ENCODE measurements at places on chromosomes 5 and 9. TPM values are rescaled to one million over a fixed set of nuclear protein-coding genes. Genes with fewer than 3 reads are reported as not detected.
A peak's percentile ranks its signal among the peaks of the same experiment; 100 is the strongest.

Gene DIRAS2
- polyA plus RNA-seq: not detected

Gene CNTNAP3
- 1.8 TPM for polyA plus RNA-seq

Gene LCN9
- polyA plus RNA-seq: not detected

Gene TAF1L
- not detected for polyA plus RNA-seq

Gene PHF19
- 20.4 TPM for polyA plus RNA-seq

Gene ANXA2R
- 3.7 TPM for polyA plus RNA-seq

Gene NTRK2
- polyA plus RNA-seq: not detected

Gene EGFLAM
- polyA plus RNA-seq: 20.1 TPM

DNA sequence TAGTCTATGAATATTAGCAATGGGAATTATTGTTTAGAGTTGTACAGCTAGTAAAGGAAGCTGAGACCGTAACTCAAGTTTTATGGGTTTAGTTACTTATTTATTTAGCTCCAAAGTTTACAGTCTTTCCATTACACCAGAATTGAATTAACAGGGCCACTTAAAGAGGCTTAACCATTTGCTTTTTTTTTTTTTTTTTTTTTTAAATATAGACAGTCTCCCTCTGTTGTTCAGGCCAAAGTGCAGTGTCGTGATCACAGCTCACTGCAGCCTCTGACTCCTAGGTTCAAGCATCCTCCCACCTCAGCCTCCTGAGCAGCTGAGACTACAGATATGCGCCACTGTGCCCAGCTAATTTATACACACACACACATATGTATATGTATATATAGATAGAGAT lies 1.4 kb upstream of the TTC1 start:
- no peak for DNase-seq

GRCh38 chr9:13770956-13771355 lies 491.5 kb upstream of the MPDZ start:
- DNase-seq: no peak

- no peak for DNase-seq
Measured at GRCh38 chr5:39371367-39371635, 7.0 kb upstream of the C9 start.

DNA sequence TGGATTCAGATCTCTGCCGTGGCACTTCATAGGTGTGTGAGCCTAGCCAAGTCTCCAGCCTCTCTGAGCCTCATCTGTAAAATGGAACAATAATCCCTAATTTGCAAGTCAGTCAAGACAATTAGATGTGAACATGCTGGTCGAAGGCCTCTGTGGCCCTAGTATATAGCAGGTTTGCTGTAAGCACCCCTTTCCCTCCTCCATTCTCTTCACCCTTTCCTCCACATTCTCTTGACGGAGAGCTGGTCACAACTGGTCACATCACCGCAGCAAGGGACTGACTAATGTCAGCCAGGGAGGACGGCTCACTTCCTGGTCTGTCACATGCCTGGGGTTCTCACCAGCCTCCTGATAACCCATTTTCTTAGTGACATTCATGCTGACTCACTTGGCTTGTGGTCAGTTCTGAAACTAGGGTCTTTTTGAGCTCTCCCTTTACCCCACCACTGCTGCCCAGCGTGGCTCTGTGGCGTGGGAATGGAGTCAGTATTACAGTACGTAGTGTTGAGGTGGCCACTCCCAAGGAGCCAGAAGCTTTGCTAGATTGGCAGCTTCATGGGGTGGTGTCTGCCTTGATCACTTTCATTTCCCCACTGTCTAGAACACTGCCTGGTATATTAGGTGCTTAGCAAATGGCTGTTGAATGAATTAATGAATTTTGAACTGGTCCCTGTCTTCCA lies 47.8 kb downstream of the ERGIC1 start:
- no peak for DNase-seq

GRCh38 chr9:133916159-133916541 lies 76.0 kb downstream of the VAV2 start:
- no peak for DNase-seq

DNA sequence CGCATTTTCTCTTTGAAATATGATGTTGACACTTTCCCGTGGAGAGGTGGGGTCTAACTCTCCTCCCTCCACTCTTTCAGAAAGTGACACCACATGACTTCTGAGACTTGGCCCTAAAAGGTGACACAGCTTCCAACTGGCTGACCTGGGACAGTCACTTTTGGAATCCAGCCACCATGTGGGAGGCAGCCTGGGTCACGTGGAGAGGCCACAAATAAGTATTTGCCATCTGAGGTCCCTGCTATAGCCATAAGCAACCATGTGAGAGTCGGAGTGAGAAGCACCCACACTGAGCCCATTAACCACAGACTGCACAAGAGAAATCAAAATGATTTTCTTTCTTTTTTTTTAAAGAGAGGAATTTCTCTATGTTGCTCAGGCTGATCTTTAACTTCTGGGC lies 4.1 kb upstream of the PHYKPL start:
- no peak for DNase-seq

DNA sequence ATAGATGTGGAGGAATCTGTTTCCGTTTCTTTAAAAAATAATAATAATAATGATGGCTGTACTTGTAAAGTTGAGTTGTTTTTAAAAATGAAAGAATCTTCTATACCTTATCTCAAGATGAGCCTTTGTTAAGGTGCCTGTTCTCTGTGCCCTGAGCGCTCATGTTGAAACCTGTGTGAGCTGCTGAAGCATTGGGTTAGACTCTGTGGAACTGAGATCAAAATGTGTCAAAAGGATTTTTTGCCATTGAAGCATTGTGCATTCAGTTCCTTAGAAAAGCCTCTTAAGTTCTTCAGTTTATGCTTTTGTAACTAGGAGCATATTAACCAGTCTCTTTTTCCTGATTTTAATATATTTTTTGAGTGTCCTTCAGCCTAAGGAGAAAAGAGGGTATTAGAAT lies 67.7 kb downstream of the NUP214 start:
- no peak for DNase-seq

DNA sequence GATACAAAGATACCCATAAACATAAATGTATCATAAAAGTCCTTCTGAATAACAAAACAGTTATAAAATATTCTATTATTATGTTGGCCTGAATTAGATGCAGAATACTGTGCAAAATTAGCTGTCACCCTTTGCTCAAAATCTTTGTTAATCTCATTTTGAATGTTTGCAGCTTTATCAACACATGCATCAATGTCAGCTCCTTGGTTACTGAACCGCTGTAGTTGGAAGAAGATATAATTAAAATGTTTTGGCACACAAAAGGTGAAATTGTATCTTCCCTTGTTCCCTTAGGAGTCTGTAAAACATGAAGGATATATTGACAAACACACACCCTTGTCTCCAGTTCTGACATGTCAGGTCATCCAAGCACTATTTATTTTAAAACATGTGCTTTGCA lies 146.3 kb upstream of the POU5F2 start:
- no peak for DNase-seq

GRCh38 chr9:92661743-92662142 lies 8.2 kb downstream of the IPPK start:
- DNase-seq: no peak

DNA sequence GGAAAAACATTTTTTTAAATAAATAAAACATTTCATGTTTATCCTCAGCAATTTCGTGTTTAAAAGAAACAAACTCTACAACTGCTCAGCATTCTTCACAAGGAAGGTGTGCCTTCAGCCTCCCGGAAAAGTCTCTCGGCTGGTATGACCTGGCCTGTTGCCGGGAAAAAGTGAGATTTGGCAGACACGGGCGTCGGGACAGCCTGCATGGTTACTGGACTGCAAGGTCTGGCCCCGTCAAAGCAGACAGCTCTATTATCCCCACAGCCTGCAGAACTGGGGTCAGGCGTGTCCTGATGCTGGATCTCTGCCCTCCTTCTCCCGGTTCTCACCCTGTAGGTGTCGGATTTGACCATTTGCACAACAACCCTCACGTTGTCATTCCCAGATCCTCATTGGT lies 120.3 kb upstream of the SPATA31C2 start:
- DNase-seq: no peak

GRCh38 chr5:1163366-1163765 lies 38.0 kb upstream of the SLC6A19 start:
- no peak for DNase-seq

DNA sequence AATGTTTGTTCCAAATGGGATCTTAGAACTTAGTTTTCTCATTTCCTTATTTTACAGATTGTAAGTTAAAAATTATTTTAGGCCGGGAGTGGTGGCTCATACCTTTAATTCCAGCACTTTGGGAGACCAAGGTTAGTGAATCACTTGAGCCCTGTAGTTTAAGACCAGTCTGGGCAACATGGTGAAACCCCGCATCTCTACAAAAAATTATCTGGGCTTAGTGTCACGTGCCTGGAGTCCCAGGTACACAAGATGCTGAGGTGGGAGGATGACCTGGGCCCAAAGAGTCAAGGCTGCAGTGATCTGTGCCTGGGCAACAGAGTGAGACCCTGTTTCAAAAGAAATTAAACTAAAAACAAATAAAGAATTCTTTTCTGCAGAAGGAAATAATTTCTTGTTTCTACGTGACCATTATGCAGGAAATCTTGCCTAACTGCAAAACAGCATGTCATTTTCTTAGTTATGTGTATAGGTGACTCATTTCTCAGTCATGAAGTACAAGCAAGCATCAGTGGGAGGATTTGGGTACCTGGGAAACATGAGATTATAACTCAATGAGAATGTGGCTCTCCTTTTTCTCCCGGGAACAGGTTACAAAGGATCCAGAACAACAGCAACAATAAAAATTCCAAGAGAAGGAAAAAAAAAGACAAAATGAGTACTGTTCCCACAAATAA lies 375.1 kb upstream of the ST8SIA4 start:
- no peak for DNase-seq

GRCh38 chr9:20491612-20492011 lies 130.7 kb downstream of the MLLT3 start:
- DNase-seq: no peak

- peak; percentile 86 for DNase-seq
Measured at GRCh38 chr5:96614110-96614691, 48.0 kb upstream of the CAST start.

- DNase-seq: peak; percentile 21
Measured at GRCh38 chr5:56088967-56089829, 94.4 kb upstream of the IL6ST start.

- no peak for DNase-seq
Measured at GRCh38 chr5:124059200-124059599, 547.2 kb downstream of the CSNK1G3 start.

GRCh38 chr9:133334161-133334560 lies 1.8 kb downstream of the SURF6 start:
- no peak for DNase-seq

GRCh38 chr9:84315278-84315877 lies 25.2 kb downstream of the SLC28A3 start:
- no peak for DNase-seq

- DNase-seq: no peak
Measured at GRCh38 chr9:5452286-5452609, 1.9 kb downstream of the CD274 start.

GRCh38 chr5:71859515-71859914 lies 140.4 kb downstream of the CARTPT start:
- no peak for DNase-seq

- no peak for DNase-seq
Measured at GRCh38 chr5:75512383-75513074, 838 bp downstream of the POLK start.

GRCh38 chr5:139854029-139854605 lies 58.5 kb downstream of the PSD2 start:
- DNase-seq: no peak

DNA sequence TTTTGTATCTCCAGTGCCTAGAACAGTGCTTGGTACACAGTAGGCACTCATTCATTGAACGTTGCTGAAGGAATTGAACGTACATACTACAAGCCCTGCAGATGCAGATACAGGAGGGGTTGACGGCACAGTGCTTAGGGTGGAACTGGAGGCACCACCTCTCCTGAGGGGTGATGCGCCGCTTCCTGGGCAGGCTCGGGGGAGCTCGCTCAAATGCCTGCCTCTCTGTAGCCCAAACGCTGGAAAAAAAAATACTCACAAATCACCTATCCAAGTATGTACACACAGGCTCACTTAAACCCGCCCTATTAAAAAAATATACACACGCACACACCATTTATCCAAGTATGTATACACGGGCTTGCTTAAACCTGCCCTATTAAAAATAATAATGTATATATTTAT lies 536 bp upstream of the COMMD10 start:
- DNase-seq: no peak

DNA sequence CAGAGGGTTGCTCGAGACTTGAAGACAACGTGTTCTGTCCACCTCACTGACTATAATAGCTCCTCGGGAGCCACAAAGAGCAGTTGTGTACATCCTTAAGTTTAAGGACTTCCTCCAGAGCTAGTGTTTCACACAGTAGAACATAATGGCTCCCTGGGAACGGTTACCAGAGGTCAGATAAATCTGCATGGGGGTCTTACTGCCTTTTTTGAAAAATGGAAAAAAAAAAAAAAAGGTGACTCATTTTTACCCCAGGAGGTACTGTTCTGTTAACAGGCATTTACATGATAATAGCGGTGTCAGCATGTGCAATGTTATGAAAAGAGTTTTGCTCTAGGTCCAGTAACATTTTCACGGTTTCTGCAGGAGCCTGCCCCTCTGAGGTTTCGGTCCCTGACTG lies 498.9 kb upstream of the WWC1 start:
- DNase-seq: no peak

DNA sequence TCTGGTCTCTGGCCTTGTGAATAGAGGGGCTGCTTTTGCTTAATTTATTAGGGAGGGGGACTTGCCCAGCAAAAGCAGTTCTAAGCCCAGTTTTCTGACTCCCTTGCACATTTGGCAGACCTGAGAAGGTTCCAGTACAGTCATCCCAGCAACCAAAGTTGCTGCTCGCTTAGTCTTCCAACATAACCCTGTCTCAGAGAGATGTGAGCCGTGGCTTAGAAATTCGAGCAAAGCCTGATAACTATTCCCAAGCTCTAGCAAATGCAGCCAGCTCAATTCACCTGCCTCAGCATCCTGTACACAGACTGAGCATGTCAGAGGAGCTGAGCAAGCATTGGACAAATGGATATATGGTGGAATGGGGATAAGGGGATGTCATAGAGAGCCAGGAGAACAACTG lies 401.9 kb downstream of the SPOCK1 start:
- no peak for DNase-seq

GRCh38 chr5:139472386-139473030 lies 1.7 kb downstream of the SMIM33 start:
- no peak for DNase-seq

GRCh38 chr5:173627860-173628392 lies 11.5 kb upstream of the BOD1 start:
- no peak for DNase-seq

DNA sequence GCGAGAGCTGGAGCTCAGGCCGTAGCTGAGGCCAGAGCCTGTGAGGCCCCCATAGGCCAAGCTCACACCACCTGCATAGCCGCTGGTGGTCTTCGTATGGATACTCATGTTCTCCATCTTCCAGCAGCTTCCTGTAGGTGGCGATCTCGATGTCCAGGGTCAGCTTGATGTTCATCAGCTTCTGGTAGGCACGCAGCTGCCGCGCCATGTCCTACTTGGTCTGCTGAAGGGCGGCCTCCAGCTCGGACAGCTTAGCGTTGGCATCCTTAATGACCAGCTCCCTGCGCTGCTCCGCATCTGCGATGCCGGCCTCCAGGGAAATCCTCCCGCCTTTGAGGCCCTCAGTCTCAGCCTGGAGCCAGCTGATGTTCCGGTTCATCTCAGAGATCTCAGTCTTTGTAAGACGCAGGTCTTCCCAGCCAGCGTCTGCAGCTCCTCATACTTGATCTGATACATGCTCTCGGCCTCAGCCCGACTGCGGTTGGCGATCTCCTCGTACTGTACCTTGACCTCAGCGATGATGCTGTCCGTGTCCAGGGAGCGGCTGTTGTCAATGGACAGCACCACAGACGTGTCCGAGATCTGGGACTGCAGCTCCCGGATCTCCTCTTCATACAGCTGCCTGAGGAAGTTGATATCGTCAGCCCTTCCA lies 172.1 kb downstream of the PPP2R2B start:
- DNase-seq: no peak

Measured in AG04450 (cell line).